ENCODE measurements at places on chromosomes 7 and 10.

DNA sequence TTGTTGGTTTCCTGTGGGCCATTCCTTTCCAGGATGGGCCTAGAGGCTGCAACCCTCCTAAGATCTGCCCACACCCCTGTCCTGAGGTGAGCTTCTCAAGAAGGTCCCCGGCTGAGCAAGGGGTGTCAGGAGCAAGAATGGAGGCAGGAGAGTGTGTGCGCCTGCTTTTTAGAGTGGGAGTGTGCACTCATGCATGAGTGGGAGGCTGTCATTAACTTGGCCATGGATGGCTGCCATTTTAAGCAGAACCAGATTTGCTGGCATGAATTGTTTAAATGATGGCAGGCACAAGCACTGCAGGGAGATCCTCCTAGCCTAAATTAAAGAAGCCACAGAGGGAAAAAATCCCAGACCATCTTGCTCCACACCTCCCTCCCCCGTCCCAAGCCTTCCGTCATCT, 2.9 kb upstream of the SGPL1 start:
- no peak for DNase-seq

DNA sequence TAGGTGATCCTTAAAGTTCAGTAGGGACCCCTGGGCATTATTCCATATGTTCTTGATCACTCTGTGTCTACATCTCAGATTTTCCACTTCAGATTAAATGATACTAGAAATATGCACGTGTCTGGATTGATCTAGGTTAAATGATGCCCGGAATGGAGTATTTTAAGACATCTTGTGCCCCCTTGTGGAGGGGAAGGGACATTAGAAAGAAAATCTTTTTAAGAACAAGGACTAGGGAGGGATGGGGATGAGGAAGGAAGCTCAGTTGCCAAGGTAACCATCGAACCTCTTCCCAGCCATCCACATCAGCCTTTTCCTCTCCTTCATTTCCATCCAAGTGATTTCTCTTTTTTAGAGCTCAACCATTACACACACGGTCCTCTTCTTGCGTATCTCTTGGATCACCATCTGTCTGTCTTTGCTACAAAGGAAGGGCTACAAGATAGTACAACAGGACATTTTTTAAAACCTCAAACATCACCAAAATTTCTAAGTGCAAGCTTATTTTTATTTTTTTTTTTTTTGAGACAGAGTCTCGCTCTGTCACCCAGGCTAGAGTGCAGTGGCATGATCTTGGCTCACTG, 40.5 kb downstream of the PRSS2 start:
- DNase-seq = peak; percentile 39

DNA sequence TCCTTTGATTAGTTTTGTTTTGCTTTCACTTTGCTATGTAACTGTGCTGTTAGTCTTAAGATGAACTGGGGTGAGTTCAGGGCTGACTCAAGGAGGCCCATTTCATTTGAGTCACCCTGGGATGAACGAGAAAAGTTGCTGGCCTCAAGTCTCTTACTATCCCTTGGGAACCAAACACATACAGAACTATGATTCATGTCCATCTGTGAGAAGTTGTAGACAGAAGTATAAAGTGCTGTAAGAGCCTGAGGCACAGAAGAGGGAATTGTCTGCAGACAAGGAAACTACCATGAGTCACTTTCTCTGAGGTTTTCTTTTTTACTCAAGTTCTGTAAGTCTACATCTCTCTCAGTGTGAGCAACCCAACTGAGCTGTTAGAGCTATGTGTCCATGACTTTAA, 179.8 kb upstream of the CSTF2T start:
- DNase-seq = peak; percentile 98

- no peak for DNase-seq
These were observed 3.8 kb upstream of the SAP25 start for GRCh38 chr7:100577507-100577906.

- no peak for DNase-seq
These were observed 154.1 kb downstream of the CALN1 start for GRCh38 chr7:72258074-72258473.

- DNase-seq = no peak
These were observed 567.1 kb downstream of the GRM8 start for GRCh38 chr7:126685596-126685995.

- no peak for DNase-seq
These were observed 99.6 kb upstream of the ZNF438 start for GRCh38 chr10:31131251-31131650.

DNA sequence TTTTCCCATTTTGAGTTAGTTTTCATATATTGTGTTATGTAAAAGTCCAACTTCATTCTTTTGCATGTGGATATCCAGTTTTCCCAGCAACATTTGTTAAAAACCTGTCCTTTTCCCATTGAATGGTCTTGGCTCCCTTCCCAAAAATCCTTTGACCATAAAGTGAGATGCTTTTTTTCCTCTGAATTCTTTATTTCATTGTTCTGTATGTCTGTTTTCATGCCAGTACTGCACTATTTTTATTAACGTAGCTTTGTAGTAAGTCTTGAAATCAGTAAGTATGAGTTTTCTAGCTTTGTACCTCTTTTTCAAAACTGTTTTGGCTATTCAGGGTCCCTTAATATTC, 20.0 kb downstream of the C1GALT1 start:
- no peak for DNase-seq

DNA sequence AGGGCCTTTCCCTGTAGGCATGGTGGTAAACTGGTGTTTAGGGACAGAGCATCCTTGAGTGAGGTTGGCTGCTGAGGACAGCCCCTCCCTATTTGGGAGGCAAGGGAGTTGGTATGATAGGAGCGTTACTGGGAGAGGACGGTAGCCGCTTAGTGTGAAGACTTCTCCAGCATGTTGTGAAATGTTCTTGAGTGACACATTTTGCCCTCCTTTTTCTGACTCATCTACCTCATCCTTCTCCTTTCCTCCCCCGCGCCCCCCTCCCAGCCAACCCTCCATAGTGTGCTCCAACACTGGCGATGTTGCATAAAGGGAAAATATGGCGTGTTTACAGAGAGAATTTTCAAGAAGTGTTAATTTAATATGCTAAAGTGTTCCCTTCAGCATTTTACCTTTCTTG, 645.0 kb upstream of the GALNT17 start:
- DNase-seq = no peak

GRCh38 chr10:131902211-131902610, 1.4 kb downstream of the PPP2R2D start:
- no peak for DNase-seq

GRCh38 chr10:124181656-124182055, 88.3 kb upstream of the CHST15 start:
- no peak for DNase-seq

- DNase-seq = no peak
These were observed 401.1 kb downstream of the DGKB start for GRCh38 chr7:14501436-14501835.

DNA sequence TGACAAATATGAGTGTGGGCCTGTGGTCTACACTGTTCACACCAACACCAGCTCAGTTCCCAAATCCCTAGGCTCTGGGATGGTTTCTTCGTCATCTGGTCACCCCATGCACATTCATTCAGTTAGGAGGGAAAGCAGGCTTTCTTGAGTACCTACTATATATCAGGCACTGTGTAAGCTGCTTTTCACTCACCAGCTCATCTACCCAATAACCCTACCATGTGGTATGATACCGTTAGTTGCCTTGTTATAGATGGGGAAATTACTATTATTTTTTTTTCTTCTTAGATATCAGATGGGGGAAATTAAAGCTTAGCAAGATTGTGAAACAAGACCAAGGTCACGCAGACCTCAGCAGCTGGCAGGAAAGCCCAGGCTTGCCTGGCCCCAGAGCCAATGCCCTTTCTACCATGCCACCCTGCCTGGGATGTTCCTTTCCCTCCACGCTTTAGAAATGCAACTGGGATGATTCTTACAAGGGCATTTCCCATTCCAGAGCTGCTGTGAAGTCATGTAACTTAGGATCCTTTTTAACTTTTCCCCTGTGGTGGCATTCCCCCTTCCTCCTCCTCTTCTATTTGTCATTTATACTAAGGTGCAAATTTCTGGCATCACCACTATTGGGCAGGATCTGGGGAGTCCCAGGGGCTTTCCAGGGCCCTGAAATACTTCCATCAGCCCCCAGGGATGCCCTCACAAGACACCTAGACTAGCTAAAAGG, 93.1 kb upstream of the EFCAB10 start:
- DNase-seq = no peak

GRCh38 chr10:44706745-44707144, 204.4 kb upstream of the TMEM72 start:
- peak; percentile 88 for DNase-seq

- no peak for DNase-seq
These were observed 21.1 kb upstream of the UNCX start for GRCh38 chr7:1211611-1212010.

DNA sequence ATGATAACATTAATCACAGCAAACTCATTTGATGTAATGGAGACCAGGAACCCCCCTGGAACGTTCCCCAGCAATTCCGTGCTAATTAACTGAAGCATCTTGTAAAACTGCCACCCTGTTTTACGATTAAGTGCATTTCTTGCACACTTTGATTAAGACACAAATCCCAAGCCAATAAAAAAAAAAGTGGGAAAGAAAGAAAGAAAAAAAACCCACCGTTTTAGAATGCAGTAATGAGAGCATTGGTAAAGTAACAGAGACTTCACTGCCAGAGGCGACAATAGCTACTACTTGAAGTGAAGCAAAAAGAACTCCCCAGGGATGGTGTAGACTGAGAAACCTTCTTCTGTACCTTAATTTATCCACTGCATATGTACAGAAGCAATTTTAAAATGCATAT, 616.1 kb downstream of the PTPRN2 start:
- no peak for DNase-seq

GRCh38 chr10:95403700-95404461, 113.1 kb upstream of the PDLIM1 start:
- no peak for DNase-seq

- no peak for DNase-seq
These were observed 58.8 kb downstream of the WDR37 start for GRCh38 chr10:1114719-1115606.

GRCh38 chr7:118153551-118154177, 30.3 kb upstream of the LSM8 start:
- peak; percentile 1 for DNase-seq

DNA sequence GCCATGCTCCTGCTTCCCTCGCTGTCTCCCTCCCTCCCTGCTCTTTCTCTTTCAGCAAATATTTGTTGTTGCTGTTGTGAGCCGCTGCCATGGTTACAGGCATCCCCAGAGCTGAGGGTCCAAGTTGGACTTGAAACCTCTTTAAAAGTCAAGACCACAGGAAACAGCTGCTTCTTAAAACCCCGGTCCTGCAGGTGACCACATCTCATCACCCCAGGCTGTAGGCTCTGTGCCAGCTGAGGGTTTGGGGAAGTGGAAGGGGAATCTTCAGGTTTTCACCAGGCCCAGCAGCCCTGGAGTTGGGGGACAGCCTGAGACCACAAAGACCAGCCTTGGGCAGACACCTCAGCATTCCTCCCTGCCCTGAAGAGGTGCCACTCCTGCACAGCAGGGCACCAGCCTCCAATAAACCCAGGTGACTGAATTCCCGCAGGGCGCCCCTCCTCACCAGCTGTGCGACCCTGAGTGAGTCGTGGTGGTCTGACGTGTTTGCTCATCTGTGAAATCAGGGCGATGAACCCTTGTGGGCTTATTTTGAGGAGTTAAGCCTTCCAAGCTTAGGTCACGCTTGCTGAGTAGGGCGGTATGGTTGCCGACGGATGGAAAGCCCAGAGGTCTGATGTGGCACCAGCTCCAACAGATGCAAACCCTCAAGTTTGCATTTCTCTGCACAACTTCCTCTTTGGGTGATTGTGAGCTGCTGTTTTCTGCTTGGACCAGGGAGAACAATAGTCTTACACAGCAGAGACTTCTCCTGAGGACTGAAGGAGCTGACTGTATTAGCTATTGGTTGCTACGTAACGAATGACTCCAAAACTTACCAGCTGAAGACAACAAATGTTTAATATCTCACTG, 24.8 kb downstream of the NPTX2 start:
- DNase-seq = no peak

DNA sequence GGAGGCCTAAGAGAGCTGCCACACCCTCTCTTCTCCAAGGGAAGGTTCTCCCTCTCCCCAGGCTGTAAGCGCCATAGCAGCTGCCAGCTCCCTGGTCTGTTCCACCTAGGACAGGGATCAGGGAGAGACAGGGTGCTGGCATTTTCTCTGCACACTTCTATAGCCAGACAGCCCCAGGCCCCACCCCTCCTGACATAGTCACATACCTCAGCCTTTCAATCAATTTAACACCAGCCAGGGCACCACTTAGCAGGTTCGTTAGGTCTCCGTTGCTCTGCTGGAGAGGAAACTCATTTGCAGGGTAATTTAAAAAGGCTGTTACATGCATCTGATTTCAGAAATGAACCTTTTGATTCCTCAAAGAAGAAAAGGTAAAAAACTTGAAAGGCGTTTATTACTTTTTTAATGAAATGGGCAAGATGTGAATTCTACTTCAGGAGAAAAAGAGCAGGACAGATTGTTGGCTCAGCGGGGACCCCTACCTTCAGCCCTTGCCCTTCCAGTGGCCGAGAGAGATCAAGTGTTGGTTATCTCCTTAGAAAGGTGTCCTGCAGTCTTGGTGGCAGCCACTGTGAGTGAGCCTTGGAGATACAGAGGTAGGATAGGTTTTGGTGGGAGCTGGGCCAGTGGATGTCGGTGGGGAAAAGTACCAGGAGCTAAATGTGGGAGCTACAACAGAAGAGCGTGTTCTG, 180.5 kb upstream of the GALNT17 start:
- no peak for DNase-seq

GRCh38 chr10:115417585-115418265, 324.6 kb downstream of the ATRNL1 start:
- peak; percentile 55 for DNase-seq

- DNase-seq = no peak
These were observed 35.3 kb downstream of the COG5 start for GRCh38 chr7:107528461-107528860.

DNA sequence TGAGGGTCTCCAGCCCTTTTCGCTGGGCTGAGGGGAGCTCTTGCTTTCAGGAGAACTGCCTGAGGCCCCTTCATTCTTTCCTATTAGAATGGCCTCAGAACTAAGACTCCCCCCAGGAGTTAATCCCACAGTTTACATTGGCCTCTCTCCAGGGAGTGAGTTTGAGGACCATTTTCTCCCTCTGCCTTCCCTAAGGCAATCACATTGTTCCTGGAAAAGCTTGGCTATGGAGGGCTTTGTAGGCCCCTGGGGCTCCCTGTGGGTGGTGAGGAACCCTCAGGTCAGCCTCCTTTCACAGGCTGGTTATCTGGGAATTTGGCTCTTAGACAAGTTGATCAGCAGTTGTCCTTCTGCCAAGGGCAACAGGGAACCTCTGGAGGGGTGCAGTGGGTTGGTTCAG, 343.7 kb downstream of the RPS24 start:
- DNase-seq = no peak

- no peak for DNase-seq
These were observed 468.7 kb downstream of the RPS24 start for GRCh38 chr10:78502210-78502936.

DNA sequence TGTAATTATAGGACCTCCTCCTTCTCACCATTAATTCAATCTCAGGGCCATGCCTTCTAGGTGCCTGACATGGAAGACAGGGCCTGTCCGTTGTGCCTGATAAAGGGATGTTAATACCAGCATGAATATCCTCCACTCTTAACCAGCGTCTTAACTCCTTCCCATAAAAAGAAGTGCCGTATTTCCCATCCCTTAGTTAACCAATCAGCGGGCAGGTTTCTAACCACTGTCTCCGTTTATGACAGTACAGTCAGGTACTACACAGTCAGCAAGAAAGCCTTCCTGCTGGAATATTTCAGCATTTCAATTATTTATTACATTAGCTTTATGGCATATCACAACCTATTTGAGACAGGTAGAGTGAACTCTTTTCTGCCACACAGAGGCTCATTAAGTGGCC, 308.6 kb upstream of the FZD8 start:
- DNase-seq = no peak

GRCh38 chr10:121935702-121936101, 7.9 kb upstream of the ATE1 start:
- DNase-seq = no peak

GRCh38 chr10:5814110-5815107, 1.2 kb upstream of the GDI2 start:
- DNase-seq = no peak
